ENCODE measurements at places on chromosomes 11 and 22.

DNA sequence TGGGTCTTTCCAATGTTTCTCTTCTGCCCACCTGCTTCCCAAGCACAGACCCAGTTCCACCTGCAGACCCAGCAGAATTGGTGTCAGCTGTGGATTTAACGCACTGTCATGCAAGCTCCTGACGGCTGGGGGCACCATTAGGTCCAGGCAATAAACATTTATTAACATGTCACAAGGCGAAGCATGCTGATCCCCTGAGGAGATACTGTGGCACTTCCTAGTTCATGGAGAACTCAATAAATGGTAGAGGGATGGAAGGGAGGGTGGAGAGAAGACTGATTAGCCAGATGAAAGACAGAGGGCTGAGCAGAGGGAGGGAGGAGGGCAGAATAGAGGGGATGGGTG, 68.3 kb upstream of the TSPAN18 start:
- DNase-seq, result peak; percentile 54

DNA sequence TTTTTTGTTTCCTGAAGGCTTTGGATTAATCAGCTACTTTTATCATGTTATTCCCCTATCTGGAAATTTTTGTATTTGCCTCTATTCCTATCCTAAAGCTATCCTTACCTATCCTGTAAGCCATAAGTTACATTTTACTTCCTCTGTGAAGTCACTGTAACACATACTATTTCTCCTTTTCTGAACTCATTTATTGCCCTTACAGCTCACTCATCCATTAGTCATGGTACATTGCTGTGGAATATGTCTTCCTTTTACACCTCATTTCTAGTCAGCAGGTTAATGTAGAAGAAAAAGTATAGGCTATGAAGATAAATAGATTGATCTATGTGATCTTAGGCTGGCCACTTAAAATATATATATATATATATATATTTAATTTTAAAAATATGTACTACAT, 28.0 kb downstream of the SWAP70 start:
- DNase-seq, result no peak

GRCh38 chr22:18970176-18970947, 34.3 kb upstream of the PRODH start:
- peak; percentile 37 for DNase-seq

- DNase-seq, result no peak
Observed at GRCh38 chr11:10309163-10310093, 4.6 kb downstream of the ADM start.

DNA sequence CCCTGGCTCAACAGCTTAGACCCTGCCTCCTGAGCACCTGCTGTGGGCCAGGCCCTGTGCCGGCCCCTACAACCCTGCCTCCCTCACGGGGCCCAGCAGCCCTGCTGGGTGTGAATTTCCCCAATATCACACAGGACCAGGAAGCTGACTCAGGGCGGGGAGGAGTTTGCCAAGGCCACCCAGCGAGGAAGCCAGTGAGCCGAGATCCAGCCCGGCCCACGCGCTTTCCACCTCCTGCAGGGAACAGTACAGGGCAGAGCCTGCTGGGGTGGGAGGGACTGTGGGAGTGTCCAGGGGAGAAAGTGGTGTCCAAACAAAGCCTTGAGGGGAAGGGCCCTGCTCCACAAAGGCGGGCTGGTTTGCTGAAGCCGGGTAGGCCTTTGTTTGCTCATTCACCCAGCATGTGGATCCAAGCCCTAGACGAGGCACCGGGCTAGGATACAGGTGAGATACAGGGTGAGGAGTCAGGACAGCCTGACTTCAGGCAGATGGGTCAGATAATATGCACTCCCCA, 26.8 kb downstream of the RPL3 start:
- DNase-seq, result no peak

GRCh38 chr11:115930291-115930690, 426.1 kb upstream of the CADM1 start:
- DNase-seq, result no peak

DNA sequence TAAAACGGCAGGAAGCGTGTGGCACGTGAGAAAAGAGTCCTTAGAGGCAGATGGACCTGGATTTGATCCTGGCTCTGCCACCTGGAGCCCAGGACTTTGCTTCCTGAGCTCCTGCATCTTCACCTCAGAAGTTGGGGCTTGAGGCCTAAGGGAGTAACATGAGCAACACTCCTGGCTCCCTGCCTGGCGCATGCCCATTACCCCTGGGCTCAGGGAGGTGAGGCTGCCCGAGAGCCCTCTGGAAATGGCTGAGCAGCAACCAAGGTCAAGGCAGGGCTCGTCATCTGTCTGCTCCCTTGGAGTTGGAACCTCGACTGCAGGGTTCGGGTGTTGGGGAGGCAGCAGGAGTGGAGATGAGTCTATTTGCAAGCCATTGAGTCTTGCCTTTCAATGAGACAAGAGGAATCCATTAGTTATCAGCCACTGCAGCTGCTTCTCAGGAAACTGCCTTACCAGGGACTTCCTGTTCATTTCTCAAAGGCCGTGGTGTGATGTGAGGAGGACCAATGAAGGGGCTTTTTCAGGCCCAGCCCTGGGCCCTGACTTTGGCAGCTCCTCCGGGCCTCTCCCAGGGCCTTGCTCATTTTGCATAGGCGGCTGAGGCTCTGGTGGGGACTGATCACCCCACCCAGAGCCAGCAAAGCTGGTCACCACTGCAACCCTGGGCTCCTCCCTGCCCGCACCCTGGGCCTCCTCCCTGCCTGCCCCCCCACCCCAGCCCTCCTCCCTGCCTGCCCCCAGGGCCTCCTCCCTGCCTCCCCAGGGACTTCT, 6.4 kb downstream of the FADS2 start:
- peak; percentile 86 for DNase-seq

DNA sequence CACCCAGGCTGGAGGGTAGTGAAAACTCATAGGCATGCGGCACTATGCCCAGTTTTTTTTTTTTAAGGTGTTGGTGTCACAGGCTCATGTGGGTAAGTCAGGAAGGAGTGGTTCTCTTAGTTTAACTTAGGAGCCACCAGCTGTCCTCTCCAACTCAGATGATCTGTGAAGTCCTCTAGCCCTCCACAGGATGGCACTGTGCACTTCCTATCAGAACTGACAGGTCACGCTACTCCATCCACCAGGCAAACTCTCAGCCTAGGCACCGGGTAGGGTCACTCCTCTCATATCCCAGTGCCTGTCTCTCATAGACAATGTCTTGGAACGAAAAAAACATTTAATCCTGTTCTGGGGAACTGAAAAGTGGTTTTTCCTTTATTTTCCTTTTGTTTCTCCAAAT, 16.5 kb downstream of the NAP1L4 start:
- DNase-seq, result peak; percentile 37

- DNase-seq, result no peak
Observed at GRCh38 chr22:46595545-46595944, 24.6 kb upstream of the GRAMD4 start.

DNA sequence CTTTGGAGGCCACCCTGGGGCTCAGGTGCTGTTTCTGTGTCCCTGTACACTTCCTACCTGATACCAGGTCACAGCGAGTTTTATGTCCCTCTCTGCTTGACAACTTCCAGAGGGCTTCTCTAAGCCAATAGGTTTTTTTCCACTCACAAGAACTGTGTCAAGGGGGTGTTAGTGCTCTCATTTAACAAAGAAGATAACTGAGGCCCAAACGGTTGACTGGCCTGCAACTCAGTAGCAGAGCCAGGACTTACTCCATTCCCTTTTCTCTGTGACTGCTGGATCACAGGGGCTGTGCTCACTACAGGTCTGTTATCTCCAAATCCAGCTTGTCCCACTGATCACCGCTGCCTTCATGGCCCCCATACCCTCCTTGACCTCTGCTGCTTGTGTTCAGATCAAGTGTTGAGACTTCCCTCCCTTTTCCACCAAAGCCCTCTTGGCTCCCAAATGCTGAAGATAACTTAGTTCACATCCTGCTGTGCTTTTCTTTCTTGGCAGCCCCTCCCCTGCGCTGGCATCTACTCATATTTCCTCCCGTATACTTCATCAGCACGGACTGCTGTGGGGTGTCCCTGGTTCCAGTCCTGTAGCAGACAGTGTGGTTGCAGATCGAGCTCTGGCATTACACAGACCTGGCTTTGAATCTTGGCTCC, 41.3 kb downstream of the POU2F3 start:
- DNase-seq, result no peak

GRCh38 chr22:49933236-49934159, 15.1 kb downstream of the CRELD2 start:
- no peak for DNase-seq

DNA sequence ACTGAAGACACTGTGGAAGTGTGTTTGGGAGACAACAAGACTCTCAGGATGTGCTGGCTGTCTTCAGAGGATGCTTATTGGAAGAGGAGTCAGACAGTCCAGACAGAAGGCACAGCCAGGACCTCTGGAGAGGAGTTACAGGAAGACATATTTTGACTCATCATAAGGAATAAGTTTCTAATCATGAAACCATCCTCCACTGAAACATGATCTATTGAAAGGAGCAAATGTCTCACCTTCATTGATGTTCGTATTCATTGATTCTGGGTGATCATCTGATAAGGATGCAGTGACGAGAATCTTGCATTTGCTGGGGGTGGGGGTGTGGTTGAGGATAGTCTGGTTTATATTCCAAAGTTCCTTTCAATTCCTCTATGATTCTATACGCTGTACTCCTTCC, 2.5 kb upstream of the CXCR5 start:
- DNase-seq, result no peak

GRCh38 chr22:35314161-35314942, 14.7 kb downstream of the TOM1 start:
- no peak for DNase-seq

DNA sequence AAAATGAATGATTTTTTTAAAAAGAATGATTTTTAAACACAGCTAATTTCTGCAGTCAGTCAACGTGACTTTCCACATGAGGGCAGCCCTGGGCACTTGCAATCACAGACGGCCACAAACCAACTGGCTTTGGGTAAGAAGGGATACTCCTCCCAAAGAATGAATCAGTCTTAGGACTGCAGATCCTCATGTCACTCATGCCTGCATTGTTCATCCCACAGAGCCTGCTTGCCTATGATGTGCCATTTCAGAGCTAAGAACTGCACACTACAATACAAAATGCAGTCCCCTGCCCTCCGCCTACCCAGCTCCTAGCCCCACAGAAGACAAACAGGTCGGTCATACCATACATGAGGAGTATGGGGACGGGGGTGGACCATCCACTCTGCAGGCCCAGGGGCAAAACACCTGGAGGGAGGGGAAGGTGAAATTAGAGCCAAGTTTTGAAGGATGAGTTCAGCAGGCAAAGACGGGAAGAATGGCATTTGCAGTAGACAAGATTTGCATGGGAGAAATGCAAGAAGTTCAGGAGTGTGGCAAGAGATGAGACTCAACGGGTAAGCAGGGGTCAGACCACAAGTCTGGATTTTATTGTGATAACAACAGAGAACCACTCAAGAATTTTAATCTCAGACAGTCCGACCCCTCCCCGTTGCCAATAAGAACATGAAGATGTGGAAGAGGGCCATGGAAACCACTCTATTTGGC, 24.7 kb downstream of the PACSIN2 start:
- DNase-seq, result no peak

- no peak for DNase-seq
Observed at GRCh38 chr22:38177044-38177443, 4.6 kb downstream of the PLA2G6 start.

GRCh38 chr11:122681735-122682134, 26.2 kb downstream of the UBASH3B start:
- no peak for DNase-seq

- no peak for DNase-seq
Observed at GRCh38 chr11:132564091-132564885, 968.0 kb downstream of the OPCML start.

- no peak for DNase-seq
Observed at GRCh38 chr11:10899121-10899830, 41.4 kb upstream of the ZBED5 start.

- no peak for DNase-seq
Observed at GRCh38 chr11:47987781-47988180, 7.4 kb downstream of the PTPRJ start.

DNA sequence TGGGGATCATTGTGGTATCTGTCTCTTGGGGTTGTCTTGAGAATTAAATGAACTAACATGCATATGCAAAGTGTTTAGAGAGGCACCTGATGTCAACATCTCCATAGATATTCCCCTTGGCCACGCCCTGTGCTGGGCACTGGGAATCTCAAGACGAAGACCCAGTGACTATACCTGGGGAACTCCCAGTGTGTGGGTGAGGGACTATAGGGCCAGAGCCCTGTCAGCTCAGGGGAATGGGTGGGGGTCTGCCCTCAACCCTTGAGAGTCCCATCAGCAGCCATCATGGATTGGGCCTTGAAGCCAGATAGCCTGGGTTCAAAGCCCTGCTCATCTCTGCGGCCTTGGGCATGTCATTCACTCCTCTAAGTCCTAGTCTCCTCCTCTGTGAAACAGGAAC, 21.6 kb upstream of the LMO1 start:
- no peak for DNase-seq

DNA sequence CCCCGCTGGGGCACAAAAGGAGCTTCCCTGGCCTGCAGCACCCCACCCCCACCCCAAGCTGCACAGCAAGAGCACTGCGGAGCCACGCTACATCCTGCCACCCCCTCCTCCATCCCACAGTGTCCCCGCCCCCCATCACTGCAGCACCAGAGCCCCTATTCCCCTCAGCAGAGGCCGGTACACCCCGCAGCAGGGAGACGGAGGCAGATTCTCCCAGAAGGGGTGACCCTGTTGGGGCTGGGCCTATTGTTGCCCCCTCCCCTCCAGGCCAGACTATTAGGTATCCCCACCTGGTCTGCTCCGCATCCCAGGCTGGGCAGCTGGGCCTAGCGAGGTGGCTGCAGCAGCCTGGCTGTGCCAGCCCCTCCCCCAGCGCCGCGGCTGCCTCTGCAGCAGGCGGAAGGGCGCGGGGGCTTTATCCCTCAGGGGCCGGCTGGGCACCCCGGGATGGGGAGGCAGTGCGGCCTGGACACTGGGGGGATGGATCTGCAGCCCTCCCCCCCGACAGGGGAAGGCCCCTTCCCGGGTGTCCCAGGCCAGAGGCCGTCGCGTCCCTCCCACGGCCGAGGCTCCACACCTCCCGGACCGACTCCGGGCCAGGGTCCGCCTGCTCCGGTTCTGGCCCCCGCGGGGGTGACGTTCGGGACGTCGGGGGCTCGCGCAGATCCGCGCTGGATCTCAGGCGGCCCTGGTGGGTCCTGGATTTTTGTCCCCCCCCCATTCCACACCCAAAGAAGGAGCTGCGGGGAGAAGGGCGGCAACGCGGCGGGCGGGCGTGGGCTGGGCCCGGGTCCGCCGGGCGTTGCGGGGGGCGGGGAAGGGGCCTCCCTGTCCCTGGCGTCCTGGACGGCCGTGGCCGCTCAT, 943 bp downstream of the DUSP8 start:
- no peak for DNase-seq

Data from GM20000 (cell line).